Activated T-cell treated with anti-CD3 and anti-CD28 coated beads, Interleukin-2, amount 50 U/mL, for 4 hours (primary cell): ENCODE measurements at places on chromosomes 13 and 19. TPM values are rescaled to one million over a fixed set of nuclear protein-coding genes. Genes with fewer than 3 reads are reported as not detected.

Gene CRLF1
- total RNA-seq: 0.32 TPM

Gene SCEL
- not detected for total RNA-seq

Gene TTYH1
- total RNA-seq: not detected

Gene IFT88
- total RNA-seq: 2.8 TPM

DNA sequence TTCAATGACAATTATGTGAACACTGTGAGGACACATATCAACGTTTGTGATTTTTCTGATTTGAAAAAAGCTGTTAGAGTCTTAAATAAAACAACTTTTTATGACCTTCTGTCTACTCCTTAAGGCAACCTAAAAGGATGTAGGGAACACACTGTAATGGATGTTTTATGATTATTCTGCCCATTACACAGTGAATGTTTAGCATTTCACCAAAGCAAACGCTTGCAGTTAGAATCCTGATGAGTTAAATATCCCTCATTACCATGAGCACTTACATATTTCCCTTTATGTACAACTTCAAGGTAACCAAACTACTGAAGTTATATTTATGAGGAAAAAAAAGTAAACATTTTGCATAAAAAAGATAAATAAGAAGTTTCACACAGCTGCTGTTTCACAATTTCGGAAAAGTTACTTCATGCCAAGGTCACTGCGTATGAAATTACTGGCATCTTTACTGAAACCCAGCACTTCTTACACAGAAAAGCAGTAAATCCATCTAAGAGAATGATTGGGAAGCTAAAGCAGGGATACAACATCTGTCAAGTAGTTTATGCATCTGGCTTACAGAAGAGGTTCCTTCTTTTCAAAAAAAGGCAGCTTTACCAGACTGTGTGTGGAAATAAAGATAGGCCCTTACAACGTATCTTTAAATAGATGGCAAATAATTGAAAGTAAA, 733.7 kb upstream of the ATXN8OS start:
- DNase-seq: no peak

DNA sequence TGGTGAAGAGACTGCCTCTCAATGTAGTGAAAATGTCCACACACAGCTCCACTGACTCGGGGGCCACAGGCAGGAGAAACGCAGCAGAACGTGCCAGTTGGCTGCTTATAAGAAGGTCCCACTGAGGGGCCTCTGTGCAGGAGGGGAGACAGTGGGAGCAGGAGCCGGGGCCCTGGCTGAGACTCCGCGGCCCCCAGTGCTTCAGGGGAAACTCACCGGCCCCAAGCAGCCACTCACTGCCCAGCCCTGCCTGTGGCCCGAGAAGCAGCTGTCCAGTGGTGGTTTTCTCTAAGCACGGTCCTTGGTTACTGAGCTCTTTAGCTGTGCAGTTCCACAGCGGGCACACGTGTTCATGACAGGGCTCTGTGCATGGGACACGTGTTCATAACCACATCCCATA, 91.9 kb upstream of the MCF2L start:
- no peak for DNase-seq

GRCh38 chr19:48953141-48953540, 1.5 kb upstream of the BAX start:
- DNase-seq: no peak

GRCh38 chr13:112103961-112104880, 37.3 kb downstream of the SOX1 start:
- DNase-seq: no peak

- no peak for DNase-seq
Observed at GRCh38 chr13:50453188-50453587, 390.3 kb downstream of the DLEU7 start.
